ENCODE measurements at places on chromosomes 6 and 20.

DNA sequence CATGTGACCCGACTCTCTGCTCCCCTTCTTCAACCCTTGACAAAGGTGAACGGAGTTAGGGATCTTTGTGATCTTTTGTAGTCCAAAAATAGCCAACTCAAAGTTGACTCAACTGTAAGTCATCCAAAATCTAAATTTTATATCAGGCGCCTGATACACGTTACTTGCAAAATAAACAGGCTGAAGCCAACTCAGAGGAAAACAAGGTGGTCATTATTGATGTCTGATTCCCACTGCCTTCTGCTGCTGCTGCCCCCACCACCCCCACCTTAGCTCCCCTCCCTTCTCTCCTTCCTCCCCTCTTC, 13.2 kb upstream of the RNF8 start:
- no peak for DNase-seq

GRCh38 chr6:132165677-132166076, 214.5 kb upstream of the CCN2 start:
- no peak for DNase-seq

DNA sequence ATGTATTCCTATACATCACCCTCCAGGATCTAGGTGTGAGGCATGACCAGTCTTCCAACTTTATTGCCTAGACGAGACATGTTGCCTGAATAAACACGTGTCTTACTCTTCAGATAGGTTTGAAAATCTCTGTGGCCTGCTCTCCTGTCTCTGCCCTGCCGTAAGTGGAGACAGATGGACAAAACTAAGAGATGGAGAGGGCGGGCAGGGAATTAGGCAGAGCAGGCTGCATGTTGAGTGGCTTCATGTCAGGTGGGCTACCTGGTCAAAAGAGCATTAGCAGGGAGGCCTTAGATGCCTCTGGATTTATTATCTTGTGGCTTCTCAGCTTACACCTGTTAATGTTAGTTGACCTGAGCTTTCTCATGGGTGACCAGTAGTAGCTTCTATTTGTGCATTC, 59.0 kb upstream of the TULP4 start:
- DNase-seq, result no peak

DNA sequence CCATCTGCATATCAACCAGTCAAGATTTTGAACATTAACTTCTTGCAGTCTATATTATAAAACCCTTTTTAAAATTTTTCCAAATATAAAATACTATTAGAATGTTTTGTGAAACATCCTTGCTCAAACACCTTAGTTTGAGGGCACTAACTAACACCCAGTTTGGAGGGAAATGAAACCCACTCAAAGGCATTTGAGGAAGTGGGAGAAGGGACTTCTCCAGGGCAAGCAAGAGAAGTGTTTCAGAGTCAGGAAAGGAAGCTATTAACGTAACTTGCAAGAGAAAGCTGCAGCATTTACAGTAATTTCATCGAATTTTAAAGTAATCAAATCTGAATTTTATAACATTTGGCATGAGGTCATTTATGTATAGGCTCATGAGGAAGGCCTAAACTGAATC, 21.3 kb downstream of the MTFR2 start:
- no peak for DNase-seq

DNA sequence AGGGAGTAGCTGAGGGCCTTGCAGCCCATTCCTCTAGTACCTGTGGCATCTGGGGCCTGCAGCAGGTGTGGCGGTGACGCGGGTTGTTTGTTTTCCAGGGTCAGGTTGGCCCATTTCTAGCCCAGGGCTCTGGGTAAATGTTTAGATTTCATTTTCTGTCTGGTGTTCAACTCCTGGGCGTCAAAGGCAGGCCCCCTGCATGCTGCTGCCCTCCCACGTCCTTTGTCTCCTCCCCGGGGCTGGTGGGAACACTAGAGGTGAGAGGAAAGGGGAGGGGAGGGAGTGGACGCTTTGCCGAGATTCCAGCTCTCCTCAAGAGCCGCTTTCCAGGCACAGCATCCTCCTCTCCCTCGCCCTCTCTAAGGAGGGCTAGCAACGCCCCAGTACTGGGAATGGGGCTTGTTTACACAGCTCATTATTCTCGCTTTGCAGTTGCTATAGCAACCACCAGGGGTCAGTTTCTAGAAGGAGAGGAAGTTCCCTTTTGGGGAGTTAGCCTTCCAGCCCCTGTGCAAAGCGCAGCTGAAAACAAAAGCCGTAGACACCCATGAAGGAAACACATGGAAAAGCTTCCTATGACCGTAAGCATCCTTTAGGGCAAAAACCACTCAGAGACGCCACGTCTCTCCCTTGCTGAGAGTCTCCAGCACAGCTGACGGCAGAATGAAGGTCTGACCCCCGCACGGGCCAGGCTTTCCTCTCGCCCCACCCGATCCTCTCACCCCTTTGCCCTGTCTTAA, 170.6 kb downstream of the LY86 start:
- DNase-seq, result peak; percentile 83

DNA sequence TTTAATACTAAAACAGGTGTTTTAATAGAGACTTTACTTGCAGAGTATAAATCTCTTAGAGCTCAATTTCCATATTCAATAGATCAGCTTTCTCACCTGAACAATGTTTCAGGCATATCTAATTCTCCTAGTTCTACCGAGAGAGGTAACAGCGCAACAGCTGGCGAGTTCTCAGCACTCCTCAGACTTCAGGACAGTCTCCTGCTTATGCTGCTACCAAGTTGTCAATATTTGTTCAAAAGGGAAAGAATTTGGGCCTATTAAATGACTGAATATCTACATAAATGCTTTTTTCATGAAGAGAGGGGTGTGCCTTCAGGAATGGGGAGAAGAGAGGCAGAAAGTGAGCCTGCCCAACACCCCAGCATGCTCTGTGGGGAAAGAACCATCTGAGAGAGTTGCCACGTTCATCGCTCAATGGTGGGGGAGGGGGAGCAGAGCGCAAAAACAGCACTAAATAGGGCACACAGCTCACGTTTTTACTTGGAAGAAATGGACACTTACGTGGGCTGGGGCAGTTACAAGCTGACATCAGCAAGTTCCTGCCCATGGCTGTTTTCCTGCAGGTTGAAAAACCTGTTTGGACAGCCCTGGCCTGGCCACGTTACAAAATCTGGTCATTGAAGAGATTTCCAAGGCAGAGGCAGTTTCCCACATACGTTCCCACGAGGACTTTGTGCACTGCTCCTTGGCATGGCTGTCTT, 38.0 kb downstream of the EZR start:
- DNase-seq, result no peak

GRCh38 chr6:166143011-166143410, 24.6 kb downstream of the TBXT start:
- no peak for DNase-seq

DNA sequence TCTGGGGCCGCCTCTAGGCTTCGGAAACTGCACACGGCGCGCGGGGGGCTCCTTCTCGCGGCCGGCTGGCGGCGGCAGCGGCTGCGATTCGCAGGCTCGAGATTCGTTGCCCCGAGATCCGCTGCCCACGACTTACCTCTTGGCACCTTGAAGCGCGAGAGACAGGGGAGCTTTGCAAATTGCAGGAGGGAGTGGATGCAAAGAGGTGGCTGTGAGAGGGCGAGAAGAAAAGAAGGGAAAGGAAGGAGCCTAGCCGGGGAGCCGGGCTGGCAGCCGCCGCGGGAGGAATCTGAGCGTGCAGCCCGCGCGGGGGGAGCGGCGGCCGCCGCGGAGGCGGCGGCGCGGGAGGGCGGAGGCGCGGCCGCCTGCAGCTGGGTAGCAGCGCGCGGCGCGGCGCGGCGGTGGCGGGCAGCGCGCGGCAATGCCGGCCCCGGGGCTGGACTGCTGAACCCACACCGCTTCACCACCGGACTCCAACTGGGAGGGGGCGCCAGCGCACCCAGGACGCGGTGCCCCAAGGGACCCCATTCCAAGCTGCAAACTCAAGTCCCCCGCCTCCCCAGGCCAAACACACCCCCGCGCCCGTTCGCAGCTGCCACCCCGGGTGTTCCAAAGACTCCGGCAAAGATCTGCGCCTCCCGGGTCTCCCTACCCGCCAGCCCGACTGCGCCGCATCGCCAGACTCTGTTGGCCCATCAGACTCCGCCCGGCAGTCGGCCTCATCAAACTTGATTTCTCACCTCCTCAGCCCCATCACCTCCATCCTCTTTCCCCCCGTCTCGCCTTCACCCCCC, 44.2 kb upstream of the SUPT3H start:
- DNase-seq, result peak; percentile 81

GRCh38 chr20:62739067-62739466, 30.4 kb downstream of the NTSR1 start:
- DNase-seq, result no peak

DNA sequence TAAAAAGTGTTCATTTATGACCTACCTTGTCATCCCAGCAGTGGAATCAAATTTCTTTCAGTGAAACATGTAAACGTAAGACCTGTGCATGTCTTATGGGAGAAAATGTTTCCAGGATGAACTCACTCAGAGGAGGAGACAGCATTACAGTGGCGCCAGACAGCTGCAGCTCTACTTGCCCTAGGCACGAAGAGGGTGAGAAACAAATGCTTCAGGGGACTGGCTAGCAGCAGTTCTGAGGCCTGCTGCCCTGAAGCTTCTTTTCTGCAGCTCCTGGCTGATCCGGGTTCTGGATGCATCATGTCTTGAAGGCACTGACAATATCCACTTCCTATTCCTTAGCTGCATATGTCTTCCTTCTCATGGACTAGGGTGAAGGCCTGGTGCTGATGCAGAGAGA, 120.2 kb downstream of the QRSL1 start:
- DNase-seq, result no peak

- DNase-seq, result peak; percentile 89
Measured at GRCh38 chr6:36623547-36624459, 29.6 kb downstream of the SRSF3 start.

- peak; percentile 47 for DNase-seq
Measured at GRCh38 chr6:161445021-161445799, 171.3 kb upstream of the AGPAT4 start.

DNA sequence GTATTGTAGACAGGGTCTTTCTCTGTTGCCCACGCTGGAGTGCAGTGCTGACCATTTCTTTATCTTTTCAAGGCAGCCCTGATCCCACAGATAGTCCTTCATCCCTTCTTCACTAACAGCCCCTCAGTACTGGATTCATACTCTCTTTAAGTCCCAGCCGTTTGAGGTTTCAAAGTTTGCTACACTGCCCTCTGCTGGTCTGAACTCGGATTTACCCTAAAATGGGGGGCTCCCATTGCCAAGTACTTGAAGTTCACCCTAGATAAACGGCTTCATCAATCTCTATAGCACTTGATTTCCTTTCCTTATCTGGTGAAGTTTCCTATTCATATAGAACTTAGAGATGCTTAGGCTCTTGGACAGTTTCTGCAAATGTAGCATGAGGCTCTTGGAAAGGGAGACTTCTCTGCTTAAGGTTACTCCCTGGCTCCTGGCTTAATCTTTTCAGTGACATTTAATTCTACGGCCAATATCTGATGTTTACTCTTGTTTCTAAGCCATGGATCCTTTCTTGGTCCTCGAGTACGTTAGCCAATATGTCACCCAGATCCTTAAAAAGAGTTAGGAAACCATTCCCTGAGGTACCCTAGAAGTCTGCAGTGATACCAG, 21.4 kb upstream of the PREP start:
- DNase-seq, result peak; percentile 41

GRCh38 chr6:152979116-152979515, 3.7 kb downstream of the FBXO5 start:
- DNase-seq, result no peak

GRCh38 chr6:52876056-52876787, 33.3 kb downstream of the GSTA3 start:
- DNase-seq, result no peak

DNA sequence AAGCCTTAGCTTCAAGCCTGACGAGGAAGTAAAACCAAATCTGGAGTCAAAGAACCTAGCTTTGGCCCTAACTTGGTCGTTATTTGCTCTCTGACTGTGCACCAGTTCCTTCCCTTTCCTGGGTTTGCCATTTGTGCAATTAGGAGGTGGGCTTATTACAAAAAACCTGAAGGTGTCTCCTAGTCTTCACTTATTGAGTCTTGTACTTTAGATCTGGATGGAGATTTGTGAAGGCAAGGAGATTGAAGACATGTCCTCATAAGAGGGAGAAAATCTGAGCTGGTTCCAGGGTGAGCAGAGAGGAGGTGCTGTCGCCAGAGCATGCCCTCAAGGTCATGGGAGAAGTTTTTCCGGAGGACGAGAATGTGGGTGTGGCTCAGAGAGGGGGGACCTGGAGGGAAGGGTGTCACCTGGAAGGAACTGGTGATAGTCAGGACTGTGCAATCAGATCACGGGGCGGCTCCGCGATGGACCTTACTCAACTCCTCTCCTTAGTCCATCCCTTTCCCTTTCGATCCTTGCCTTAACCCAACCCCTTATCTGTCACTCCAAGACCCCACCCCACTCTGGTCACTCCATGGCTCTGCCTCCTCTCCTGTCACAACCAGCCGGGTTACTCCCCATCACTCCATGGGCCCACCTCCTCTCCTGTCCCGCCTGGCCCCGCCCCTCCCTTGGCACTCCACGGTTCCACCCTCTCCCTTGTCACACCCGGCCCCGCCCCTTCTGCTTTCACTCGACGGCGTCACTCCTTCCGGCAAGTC, 588 bp upstream of the ACSS2 start:
- DNase-seq, result no peak

DNA sequence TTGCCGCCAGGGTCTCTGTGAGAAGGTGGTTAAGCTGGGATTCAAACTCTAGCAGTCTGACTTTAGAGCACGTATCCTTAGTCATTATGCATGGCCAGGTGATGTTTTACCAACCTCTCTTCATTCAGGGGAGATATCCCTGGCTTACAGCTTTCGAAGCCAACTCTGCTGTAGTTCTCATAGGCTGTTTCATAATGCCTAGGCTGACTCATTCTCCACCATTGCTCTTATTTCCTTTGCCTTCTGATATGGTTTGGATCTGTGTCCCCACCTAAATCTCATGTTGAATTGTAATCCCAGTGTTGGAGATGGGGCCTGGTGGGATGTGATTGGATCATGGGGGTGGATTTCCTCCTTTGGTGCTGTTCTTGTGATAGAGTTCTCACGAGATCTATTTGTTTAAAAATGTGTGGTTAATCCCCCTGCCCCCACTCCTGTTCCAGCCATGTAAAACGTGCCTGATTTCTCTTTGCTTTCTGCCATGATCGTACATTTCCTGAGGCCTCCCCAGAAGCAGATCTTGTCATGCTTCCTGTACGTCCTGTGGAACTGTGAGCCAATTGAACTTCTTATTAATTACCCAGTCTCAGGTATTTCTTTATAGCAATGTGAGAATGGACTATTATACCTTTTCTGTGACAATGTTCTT, 94.6 kb upstream of the MAN1A1 start:
- no peak for DNase-seq

- no peak for DNase-seq
Measured at GRCh38 chr20:50668326-50668725, 23.0 kb downstream of the RIPOR3 start.

GRCh38 chr6:67129780-67130179, 1422.8 kb upstream of the EYS start:
- no peak for DNase-seq
